ENCODE measurements at places on chromosomes 2 and 18.

DNA sequence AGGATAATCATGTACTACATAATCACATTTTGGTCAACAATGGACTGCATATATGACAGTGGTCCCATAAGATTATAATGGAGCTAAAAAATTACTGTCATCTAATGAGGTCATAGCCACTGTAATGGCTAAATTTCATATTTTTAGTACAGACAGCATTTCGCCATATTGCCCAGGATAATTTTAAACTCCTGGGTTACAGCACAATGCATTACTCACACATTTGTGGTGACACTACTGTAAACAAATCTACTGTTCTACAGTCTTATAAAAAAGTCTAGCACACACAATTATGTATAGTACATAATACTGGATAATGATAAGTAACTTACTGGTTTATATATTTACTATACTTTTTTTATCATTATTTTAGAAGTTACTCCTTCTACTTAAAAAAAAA lies 12.8 kb downstream of the EIF2AK2 start:
- DNase-seq: no peak

GRCh38 chr2:9799729-9800632 lies 43.3 kb upstream of the TAF1B start:
- DNase-seq: no peak

- no peak for DNase-seq
Measured at GRCh38 chr18:61352059-61352458, 18.8 kb downstream of the CDH20 start.

GRCh38 chr18:70291295-70291574 lies 2.4 kb downstream of the SOCS6 start:
- no peak for DNase-seq

DNA sequence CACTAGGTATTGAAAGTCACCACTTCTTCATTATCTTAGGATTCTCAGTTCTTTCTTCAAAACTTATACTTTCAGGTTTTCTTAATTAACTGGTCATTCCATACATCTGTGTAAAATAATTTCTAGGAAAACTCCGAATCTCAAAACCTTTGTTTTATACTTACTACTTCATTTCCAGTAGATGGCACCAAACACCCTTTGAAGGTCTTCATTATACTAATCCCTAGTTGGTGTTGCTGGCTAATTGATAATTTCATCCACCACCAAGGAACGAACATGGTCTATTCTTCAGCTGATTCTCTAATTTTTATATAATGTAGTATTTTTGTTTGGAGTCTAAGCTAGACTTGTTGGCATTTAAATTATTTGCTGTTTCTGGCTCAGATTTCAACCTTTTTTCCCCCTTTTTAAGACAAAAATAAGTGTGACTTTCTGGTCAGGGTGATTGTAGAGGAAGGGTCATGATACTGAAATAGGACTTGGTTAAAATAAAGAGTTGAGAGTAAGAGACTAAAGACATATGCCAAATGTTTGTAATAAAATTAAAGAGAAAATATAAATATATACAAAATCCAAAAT lies 2.8 kb upstream of the MXD1 start:
- DNase-seq: no peak

- no peak for DNase-seq
Measured at GRCh38 chr18:48813321-48813720, 137.4 kb downstream of the SMAD7 start.

- DNase-seq: no peak
Measured at GRCh38 chr2:190618030-190618429, 30.9 kb upstream of the NAB1 start.

DNA sequence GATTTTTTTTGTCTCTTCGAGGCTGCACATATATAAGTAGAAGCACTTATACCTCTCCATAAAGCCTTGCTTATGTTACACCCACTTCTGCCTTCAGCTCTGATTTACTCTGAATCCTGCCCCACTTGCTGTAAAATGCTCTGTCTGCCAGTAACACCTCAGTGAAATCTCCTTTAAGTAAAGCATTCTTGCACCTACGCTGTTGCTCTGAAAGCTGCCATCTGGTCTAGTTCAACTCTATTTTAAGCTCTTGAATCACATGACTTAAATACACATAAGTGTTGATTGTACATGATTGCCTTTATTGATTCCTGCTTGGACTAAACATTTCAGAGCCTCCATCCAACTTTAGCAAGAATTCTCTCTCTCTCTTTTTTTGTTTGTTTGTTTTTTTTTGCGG lies 609.0 kb upstream of the CELF4 start:
- DNase-seq: no peak

GRCh38 chr18:59764281-59764680 lies 67.1 kb upstream of the CCBE1 start:
- no peak for DNase-seq

GRCh38 chr2:26634636-26635230 lies 6.4 kb downstream of the CIB4 start:
- no peak for DNase-seq

DNA sequence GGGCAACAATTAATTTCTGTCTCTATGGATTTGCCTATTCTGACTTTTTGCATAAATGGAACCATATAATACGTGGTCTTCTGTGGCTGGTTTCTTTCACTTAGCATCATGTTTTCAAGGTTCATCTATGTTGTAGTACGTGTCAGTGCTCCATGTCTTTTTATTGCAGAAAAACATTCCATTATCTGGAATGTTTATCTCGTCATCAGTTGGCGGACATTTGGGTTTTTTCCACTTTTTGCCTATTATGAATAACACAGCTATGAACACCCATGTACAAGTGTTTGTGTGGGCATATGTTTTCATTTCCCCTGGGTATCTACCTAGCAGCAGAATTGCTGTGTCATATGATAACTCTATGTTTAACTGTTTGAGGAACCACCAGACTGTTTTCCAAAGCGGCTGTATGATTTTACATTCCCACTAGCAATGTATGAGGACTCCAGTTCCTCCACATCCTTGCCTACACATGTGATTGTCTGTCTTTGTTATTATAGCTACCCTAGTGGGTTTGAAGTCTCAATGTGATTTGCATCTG lies 49.9 kb downstream of the MYO7B start:
- no peak for DNase-seq

DNA sequence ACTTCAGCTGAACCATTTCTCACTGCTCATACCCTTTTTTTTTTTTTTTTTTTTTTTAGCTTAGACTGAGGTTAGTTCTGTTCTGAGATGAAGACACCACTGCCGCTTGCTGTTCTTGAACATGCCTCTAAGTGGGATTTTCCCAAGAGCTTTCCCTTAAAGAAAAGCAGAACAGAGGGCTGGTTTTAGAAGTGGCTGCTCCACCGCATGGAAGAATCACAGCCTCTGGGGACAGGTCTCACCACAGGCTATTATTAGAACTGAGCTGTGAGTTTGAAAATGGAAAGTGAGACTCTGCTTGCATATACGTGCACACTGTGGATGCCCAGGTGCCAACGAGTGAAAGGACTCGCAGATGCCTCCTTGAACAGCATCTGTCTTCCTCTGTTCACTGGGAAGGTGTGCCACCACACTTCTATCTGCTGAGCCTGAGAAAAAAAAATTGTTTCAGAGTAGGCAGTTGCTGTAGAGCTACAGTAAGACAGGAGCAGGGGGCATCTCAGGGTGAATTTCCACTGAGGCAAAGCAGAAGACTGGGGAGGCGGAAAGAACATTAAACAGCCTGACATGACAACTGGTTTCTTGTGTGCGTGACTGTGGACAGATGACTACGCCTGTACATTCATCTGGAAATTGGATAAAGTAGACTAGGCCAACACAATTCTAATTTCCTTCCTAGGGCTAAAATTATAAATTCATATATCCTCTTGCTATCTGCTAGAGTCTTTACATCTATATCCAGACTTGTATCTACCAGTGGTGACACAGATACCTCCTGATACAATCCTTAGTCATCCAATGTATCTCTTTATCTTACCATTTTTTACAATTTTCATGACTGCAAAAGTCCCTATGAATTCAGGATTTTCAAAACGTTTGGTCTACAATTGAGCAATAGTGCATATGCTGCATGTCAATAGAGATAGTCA lies 1045.7 kb upstream of the CELF4 start:
- no peak for DNase-seq

DNA sequence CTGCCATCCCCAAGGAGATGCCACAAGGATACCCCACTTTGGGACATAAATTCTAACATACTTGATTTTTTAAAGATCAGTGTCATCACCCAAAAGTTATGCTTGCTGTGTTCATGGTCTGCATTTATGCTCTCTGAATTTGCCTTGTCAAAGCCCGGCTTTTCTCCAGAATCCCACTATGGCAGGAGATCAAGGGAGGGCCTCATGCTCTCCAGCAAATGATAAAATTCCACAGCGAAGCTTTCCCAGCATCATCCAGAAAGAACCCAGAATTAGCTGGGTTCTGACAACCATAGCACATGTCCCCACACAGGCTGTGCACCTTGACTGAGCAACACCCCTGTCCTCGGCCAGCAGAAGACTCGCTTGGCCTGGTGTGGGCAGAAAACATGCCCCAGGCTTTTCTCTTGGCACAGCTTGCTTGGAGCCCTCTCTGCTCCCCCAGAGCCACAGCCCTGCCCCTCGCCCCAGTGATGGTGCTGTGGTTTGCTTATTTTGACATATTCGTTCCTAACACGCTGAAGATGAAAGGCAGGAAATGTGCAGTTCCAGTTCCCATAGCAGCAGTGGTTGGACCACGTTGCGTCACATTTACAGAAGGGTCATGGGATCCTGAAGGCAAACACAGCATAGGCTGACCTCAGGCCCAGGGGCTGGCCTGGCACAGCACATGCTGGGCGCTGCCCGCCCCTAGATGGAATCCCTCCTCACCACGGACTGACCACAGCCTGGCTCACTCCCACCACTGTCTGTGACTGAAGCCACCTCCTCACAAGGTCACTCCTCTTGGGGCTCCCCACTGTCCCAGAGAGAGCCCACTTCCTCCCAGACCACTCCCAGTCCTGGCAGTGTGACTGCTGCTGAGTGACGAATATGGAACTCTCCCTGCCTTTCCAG lies 14.1 kb upstream of the CHRNA1 start:
- DNase-seq: no peak

DNA sequence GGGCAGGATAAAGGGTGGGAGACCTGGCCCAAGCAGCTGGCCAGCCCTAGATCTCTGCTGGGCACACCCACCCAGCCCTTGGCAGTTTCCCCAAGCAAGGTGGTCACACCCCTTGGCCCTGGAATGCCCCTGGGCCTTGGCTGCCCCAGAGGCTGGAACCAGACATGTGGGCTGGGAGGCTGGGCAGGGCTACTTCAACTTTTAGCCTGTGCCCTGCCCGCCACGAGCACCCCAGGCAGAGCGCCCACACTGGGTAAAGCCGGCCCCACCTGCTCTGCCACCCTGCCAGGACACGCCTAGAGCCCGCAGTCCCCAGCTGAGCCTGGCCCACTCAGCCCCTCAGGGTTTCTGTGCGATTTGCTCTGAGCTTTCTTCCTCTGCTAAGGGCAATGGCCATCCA lies 119.7 kb upstream of the SMAD2 start:
- DNase-seq: no peak

DNA sequence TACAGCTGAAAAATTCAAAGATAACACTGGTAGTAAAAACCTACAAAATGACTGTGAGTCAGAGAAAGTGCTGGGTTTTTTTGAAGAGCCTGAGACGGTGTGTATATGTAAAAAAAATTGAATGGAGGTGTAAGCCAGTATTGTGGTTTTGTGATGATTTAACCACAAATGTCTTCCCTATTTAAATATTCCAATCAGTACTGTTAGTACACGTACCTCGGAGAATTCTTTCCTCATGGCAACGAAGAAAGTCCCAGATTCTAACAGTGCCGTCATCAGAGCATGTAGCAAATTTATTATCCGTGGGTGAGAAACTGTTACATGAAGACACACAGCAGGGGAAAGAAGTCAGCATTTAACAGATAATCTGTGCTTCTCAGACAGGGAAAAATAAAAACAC lies 48.1 kb downstream of the WDR33 start:
- no peak for DNase-seq

GRCh38 chr2:223944166-223944702 lies 901 bp downstream of the WDFY1 start:
- DNase-seq: no peak

- no peak for DNase-seq
Measured at GRCh38 chr2:181818840-181819239, 72.7 kb upstream of the ITPRID2 start.

GRCh38 chr2:160246356-160246755 lies 46.3 kb upstream of the ITGB6 start:
- DNase-seq: no peak

DNA sequence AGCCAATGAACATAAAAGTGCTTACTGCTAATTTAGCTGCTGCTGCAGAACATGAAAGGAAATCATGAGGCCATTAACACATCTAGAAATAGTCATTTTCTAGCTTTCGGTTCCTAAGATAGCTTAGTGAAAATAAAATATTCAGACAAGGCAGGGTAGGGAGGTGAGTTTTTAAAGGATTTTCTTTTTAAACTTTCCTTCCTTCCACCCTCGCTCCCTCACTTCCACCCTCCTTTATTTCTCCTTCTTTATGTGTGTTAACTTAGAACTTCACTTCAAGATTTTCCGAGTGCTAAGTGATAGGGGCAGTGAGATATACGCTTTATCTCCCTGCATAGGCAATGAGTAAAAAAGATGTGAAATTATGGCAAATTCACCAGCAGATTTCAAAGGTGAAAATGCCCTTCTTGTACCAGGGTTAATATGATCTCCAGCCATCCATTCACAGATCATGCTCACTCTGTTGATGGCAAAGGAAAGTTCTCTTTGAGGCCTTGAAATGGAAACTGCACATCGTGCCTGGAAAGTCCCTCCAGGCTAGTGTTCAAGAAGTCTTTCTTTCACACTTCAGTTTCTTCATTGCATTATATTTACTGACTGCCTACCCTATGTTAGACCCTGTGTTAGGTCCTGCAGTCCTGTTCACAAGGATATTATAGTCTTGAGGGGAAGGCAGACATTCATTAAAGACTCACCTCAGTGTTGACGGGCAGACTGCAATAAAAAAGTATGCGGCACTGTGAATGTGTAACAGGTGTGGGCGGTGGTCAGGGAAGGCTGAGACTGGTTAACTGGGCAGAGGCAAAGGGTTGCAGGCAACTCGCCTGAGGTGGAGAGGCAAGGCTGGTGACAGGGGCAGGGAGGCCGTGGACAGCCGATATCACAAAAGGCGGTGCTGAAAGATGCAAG lies 200.8 kb downstream of the PLCL1 start:
- DNase-seq: no peak

DNA sequence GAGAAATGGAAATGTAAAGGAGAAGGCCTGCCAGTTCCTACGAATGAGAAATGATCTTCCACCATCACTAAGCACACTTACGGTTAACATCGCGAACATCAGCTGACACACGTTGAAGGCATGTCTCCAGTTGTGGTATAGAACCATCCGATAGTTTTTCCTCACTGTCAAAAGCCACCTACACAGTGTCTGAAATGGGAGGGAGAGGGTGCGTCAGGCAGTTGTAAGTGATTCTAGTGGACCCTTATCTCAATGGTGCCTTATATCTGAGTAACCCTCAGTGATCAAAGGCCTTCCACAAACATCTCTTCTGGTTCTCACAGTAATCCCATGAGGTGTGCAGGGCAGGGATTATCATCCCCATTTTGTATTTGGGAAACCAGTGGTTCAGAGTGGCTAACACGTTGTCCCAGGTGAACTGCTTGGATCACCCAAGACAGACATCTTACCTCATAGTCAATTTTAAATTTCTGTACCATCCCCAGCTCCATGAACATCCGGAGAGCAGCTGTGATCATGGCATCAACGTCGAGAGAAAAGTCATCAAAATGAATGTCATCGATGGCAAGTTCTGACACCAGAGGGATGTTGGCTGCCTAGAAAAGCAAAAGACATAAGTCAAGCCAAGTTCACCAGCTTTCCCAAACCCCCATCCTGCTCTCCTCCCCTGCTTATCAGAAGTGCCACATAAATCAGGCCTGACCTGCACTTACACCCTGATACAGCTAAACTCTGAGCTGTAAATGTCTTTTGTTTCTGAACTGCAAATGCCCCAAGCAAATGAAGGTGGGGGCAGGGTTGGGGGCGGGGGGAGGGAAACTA lies 335.2 kb downstream of the AGPS start:
- DNase-seq: no peak
